ENCODE measurements at places on chromosomes 5 and 9.
A peak's percentile ranks its signal among the peaks of the same experiment; 100 is the strongest.

GRCh38 chr9:33294670-33295432 lies 4.5 kb downstream of the NFX1 start:
- DNase-seq: no peak

- DNase-seq: peak; percentile 20
These were observed 151.7 kb upstream of the NMUR2 start for GRCh38 chr5:152556784-152557183.

- no peak for DNase-seq
These were observed 69.2 kb downstream of the ANXA2R start for GRCh38 chr5:42970636-42971559.

- DNase-seq: no peak
These were observed 19.2 kb downstream of the CAPSL start for GRCh38 chr5:35919191-35919590.

DNA sequence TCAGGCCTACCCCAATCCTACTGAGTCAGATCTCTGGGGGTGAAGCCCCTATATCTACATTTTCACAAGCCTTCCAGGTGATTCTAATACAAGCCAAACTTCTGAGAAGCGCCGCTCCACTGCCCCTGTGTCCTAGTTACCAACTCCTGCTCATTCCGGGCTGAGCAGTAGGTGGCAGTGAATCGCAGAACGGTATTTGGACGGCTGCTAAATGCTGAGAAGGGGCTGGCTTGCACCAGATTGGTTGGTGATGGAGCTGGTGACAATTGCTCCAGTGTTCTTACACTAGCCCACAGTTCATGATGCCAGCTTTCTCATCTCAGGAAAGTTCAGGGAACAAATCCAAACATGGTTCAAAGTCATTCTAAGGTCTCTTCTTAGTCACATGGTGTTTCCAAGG lies 31.1 kb upstream of the FGF1 start:
- DNase-seq: peak; percentile 72

- no peak for DNase-seq
These were observed 83.0 kb downstream of the NTNG2 start for GRCh38 chr9:132244582-132245455.

DNA sequence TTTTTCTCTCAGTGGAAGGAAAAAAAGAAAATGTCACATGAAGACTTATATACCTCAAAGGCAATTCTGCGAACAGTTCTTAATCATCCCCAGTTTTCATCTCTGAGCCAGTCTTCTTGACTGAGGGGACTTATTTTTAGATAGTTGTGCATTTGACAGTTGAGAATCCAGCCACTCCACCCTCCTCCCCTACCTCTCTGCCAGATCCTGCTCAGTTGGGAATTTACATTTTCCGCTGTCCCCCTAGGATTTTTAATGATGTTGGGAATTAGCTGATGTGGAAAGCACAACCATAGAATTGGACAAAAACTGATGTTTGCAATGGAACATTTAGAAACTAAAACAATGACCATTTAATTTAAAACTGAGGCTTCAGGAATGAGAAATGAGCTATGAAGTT lies 194.3 kb upstream of the PIK3R1 start:
- DNase-seq: no peak

DNA sequence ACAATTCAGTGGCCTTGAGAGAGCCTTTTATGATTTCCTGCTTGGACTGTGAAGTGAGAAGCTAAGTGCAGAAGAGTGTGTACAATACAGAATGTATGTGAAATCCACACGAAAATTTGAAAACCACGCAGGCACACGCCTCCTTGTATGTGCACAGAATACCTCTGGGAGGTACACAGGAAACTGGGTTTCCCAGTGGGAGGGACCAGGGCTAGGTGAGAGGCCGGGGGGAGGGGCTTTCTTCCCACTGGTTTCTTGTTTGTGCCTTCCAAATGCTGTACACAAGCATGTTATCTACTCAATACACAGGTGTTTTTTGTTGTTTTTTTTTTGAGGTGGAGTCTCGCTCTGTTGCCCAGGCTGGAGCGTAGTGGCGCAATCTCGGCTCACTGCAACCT lies 16.1 kb downstream of the C9orf50 start:
- no peak for DNase-seq
